NCI-H774 (cell line): ENCODE measurements at places on chromosomes 6 and 20.

DNA sequence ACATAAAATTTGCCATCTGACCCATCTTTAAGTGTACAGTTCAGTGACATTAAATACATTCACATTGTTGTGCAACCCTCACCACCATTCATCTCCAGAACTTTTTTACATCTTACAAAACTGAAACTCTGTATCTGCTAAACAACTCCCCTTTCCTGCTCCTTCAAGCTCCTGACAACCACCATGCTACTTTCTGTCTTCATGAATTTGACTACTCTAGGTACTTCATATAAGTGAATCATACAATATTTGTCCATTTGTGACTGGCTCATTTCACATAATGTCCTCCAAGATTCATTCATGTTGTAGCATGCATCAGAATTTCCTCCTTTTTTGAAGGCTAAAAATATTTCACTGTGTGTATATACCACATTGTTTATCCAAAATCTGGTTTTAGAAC, 86.9 kb upstream of the SMLR1 start:
- DNase-seq, result no peak

DNA sequence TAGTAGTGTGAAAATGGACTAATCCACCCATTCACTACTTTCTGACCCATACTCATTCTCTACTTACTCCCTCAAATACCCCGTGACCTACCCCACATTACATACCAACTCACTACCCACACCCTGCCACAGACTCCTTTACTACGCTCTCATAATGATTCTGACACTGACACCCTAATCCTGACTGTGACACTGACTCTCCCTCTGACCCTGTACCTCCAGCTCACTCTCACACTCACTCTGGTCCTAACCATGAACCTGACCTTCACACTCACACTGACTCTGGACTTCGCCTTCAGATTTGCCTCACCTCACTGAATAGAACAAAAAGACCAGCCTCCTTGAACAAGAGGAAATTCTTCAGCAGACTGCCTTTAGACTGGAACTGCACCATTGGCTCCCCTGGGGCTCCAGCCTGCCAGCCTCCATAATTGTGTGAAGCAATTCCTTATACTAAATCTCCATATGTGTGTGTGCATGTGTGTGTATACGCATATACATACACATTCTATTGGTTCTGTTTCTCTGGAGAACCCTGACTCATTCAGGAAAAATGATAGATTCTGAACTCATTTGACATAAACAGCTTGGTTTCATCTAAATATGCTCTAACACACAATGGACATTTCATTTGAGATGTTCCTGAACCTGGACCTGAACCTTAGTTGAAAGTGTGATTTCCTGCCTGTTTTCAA, 10.5 kb upstream of the ZNF343 start:
- no peak for DNase-seq

DNA sequence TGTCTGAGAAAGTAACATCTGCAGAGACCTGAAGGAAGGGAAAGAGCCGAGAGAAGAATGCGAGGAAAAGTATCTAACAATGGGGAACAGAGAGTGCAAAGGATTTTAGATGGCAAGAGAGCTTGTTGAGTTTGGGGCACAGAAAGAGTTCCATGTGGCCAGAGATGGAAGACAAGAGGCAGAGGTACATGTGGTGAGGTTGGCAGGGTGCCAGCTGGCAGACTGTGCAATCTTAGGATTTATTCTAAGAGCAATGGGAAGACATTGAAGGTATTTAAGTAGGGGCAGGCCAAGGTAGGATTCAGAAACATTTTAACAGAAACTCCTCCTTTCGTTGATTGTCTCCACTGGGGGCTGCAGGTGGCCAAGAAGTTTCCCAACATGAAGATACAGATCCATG, 20.4 kb upstream of the LBP start:
- DNase-seq, result no peak

GRCh38 chr6:1217396-1217795, 94.5 kb upstream of the FOXQ1 start:
- no peak for DNase-seq

- no peak for DNase-seq
Measured at GRCh38 chr6:114010540-114010939, 39.6 kb upstream of the HDAC2 start.

GRCh38 chr20:40457404-40457803, 231.6 kb downstream of the MAFB start:
- DNase-seq, result no peak

- DNase-seq, result no peak
Measured at GRCh38 chr6:49110916-49111315, 352.1 kb downstream of the MMUT start.

GRCh38 chr6:5237805-5238204, 22.9 kb downstream of the LYRM4 start:
- no peak for DNase-seq

- DNase-seq, result peak; percentile 15
Measured at GRCh38 chr6:15879371-15880261, 216.8 kb upstream of the DTNBP1 start.

DNA sequence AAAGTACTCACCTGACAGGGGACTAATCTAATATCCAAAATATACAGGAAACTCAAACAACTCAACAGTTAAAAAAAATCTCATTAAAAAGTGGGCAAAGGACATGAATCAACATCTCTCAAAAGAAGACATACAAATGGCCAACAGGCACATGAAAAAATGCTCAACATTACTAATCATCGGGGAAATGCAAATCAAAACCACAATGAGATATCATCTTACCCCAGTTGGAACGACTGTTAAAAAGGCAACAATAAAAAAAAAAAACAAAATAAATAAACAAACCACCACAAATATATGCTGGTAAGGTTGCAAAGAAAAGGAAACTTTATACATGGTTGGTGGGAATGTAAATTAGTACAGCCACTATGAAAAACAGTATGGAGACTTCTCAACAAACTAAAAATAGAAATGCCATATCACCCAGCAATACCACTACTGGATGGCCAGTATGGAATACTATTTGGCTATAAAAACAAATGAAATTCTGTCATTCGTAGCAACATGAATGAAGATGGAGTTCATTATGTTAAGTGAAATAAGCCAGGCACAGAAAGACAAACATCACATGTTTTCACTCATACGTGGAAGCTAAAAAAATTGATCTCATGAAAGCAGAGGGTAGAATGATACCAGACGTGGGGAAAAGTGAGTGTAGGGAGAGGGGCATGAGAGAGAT, 6.6 kb downstream of the SIRPB2 start:
- DNase-seq, result no peak

DNA sequence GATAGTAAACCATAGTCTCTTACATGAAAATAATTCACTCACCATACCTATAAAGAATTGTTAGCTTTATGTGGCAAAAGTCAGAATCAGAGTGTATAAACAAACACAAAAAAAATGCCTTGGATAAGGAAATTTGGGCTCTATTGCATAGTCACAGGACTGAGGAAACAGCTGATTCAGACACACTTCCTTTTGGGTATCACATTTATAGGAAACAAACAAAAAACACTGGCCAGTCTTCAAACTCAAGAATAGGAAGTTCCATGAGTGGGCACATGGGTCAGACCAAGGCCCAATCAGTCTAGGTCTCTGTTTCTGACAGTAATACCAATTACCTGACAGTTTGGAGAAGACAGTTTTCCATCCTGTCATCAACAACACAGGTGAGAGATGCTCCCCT, 8.0 kb downstream of the SLC18B1 start:
- DNase-seq, result no peak

GRCh38 chr6:92617721-92618120, 801.6 kb downstream of the EPHA7 start:
- no peak for DNase-seq

- no peak for DNase-seq
Measured at GRCh38 chr20:34420146-34420545, 57.1 kb downstream of the ITCH start.

DNA sequence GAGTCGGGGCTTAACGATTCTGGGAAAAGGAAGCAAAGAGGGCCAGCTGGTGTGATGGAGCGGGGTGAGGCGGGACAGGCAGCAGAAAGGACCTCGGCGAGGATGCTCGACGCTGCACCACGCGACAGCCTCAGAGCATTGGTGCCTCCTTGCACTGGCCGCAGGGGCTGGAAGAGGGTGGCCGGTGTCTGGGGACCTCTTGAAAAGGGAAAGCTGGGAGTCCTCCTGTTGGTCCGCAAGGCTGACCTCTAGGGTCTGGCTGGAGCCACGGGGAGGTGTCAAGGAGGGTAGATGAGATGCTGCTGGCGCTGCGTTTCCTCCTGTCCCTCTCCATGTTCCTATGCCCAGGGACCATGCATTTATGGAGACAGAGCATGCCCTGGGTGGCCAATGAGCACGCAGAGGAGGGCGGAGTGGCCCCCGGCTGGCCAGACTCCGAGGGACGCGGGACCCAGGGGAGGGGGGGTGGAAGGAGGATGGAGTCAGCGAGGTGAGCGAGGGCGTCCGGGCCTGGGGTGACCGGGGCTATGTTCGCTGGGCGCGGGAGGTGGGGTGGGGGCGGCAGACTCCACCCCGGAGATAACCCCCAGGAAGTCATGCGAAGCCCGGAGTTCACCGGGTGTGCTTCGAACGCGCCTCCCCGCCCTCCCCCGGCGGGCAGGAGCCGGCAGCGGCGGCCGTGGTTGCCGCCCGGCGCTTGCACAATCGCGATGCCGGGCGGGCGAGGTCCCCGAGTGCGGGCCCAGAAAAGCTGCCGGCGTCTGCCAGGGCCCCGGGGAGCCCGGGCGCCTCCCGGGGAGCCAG, at the start of gene CYP24A1:
CYP24A1 (minus strand) TSS at position 334 of the 804 bp plus-strand sequence. CDS start 407 bp downstream, outside the sequence.
- no peak for DNase-seq

- no peak for DNase-seq
Measured at GRCh38 chr20:51366155-51366886, 176.2 kb downstream of the NFATC2 start.

DNA sequence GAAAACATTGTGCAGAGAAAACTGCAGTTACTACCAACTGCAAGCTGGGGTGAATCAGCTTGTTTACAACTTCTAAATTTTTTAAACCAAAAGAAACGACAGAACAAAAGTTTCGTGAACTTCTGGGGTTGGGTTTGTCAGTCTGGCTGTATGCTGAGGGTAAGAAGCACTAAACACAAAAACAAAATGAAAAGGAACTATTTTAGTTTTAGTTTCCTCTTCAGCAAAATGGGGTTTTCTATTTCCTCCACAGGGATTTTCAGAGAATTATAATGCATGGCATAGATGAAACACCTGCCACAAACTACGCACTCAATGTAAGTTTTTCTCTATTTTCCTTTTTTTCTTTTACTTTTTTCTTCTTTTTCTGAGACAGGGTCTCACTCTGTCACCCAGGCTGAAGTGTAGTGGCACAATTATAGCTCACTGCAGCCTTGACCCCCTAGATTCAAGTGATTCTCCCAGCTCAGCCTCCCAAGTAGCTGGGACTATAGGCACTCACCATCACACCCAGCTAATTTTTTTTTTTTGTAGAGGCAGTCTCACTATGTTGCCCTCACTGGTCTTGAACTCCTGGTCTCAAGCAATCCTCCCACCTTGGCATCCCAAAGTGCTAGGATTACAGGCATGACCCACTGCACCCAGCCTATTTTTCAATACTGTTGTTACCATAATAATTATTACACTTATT, 40.6 kb downstream of the CGA start:
- no peak for DNase-seq

- no peak for DNase-seq
Measured at GRCh38 chr20:52972965-52973819, 1.0 kb downstream of the TSHZ2 start.

DNA sequence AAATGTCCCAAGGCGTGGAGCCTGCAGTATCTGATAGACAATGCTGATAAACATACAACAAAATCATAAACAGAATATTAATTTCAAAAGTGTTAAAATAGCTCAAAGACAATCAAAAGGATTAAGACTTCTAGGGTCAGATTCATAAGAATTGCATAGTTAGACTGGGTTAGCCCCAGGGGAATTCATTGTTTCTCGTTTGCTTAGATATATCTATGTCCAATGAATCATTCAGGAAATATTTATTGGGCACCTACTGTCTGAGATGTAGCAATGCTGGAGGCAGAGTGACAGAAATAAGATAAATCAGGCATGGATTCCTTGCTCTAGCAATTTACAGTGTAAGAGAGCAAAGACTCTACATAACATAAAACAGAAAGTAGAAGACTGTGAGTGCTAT, 124.4 kb upstream of the PRL start:
- no peak for DNase-seq

- DNase-seq, result no peak
Measured at GRCh38 chr6:144377586-144378210, 92.6 kb downstream of the UTRN start.

GRCh38 chr6:45054610-45055009, 273.5 kb upstream of the RUNX2 start:
- DNase-seq, result no peak

- DNase-seq, result no peak
Measured at GRCh38 chr6:145903356-145904102, 60.6 kb downstream of the SHPRH start.
